WERI-Rb-1 (cell line): ENCODE measurements at places on chromosomes 6 and 20.

GRCh38 chr6:83927470-83927869 lies 68.0 kb downstream of the CYB5R4 start:
- DNase-seq = no peak

DNA sequence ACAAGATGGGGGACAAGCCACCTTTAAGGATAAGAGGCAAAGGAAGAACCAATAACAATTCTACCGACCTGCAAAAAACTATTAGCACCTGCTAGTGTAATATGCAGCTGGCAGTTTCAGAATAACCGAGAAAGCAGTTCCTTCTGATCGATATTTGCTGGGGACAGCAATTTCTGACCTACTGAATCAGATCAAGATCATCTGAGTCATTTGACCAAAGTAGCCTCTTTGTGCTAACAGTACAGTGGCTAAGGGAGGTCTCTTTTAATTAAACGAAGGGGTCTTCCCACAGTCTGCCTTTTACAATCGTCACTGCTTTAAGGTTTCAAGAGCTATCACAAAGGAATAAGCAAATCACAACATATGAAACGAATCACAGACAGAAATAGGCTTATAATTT lies 318.9 kb downstream of the BTBD9 start:
- DNase-seq = no peak

DNA sequence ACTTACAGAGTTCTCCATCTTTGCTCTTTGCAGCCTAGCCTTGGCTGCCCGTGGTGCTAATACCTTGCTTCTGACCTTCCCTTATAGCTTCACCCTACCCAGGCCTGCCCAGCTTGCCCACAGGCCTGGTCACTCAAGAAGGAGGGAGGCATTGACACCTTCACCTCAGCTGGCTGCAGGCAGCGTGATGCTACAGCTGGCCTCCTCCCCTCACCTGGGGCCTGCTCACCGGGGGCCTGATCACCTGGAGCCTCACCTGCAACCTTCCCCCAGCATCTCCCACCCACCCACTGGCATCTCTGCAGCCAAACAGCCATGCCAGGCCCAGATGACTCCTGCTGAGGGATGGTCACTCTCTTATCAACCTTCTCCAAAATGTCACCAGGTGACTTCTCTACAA lies 40.4 kb downstream of the CPNE5 start:
- no peak for DNase-seq

GRCh38 chr6:45698046-45698445 lies 317.6 kb downstream of the CLIC5 start:
- DNase-seq = no peak

DNA sequence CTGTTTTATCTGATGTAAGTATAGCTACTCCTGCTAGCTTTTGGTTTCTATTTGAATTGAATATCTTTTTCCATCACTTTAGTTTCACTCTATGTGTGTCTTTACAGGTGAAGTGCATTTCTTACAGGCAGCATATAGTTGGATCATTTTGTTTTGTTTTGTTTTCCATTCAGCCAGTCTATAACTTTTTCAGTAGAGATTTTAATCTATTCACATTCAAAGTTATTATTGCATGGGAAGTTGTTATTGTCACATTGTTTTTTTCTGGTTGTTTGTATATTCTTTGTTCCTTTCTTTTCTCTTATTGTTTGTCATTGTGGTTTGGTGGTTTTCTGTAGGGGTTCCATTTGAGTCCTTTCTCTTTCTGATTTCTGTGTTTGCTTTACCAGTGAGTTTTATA lies 151.2 kb downstream of the PDE10A start:
- no peak for DNase-seq

DNA sequence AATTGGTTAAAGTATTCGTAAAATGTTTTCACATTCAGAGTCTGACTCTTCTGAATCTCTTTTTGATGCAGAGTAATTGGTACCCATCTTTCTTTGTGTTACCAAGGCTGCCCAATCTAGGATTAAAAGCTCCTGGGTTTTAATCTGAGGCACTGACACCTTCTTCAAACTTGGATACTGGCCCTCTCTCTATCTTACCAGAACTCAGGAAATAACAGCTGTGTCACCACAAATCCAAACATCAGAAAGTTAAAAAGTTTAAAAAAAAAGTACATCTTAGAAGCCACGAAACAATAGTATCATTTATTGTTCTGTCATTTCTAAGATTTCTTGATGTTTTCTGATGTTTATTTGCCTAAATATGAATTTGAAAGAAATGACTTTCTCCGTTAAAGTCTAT lies 255.5 kb upstream of the RUNX2 start:
- no peak for DNase-seq

DNA sequence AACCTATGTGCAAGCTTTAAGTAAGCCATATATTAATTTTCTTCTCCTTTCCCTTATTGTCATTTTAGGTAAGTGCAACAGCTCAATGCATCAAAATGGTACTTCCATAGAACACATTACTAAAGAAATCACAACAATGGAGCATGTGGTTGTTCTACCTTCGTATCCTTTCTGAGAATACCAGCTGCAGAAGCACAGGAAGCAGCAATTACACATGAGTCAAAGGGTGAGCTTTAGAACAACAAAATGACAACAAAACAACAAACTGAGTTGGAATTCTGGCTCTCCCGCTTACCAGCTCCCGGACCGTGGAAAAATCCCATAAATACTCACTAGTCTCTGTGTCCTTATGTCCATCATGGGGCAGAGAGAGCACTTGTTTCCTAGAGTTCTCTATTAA lies 108.9 kb downstream of the BCAS1 start:
- no peak for DNase-seq

DNA sequence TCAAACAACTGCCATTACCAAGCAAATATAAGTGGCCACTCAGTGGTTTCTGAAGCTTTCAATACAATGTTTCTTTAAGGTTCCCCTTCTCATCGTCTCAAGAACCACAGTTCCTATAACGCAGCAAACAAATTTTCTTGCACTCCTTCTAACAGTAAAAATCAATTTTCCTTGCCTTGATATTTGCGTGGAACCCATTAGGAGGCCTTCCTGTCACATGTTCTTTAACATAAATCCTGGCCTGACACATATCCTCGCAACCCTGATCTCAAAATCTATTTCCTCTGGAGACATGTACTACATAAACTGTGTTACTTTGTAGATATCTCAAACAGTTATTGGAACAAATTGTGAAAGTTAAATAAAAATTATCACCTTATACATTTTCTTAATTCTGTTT lies 65.9 kb upstream of the MANEA start:
- DNase-seq = no peak
